H1 (cell line): ENCODE measurements at places on chromosomes 1 and 21. TPM values are rescaled to one million over a fixed set of nuclear protein-coding genes. Genes with fewer than 3 reads are reported as not detected.

DNA sequence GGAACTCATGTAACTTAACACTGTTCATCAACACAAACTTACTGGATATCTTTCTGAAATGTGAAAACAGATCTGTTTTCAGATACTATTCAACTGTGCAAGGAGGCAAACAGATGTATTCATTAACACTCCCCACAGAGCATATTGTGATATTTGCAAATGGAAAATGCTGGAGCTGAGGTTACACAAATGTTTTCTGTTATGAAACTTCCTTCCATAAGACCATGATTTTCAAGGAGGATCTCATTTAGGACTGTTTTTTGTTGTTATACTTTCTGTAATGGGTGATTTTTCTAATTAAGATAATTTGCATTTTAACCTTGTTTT is 56.1 kb downstream of the GABPA start:
- no peaks in the 10 kb centered on the region for H3K27me3 ChIP-seq
- H3K36me3 ChIP-seq: no peaks in the 10 kb centered on the region
- no peak overlapping the region for H3K4me3 ChIP-seq

- no peaks in the 10 kb centered on the region for H3K27me3 ChIP-seq
- DNase-seq: no peak
- H3K4me3 ChIP-seq: no peak overlapping the region
- H3K27ac ChIP-seq: no peak overlapping the region
Measured at GRCh38 chr1:201713086-201713810, 115.7 kb upstream of the IPO9 start.

GRCh38 chr21:27590271-27590670 is 623.4 kb upstream of the ADAMTS5 start:
- no peaks in the 10 kb centered on the region for H3K27me3 ChIP-seq
- H3K4me3 ChIP-seq: no peak overlapping the region
- no peaks in the 10 kb centered on the region for H3K4me1 ChIP-seq
- no peak for DNase-seq

- DNase-seq: no peak
- peaks cover 3% of the 10 kb centered on the region; the same call in 1 of the 2 replicates for H3K36me3 ChIP-seq
- no peaks in the 10 kb centered on the region; the same call in 1 of the 2 replicates for H3K27me3 ChIP-seq
Measured at GRCh38 chr1:119329541-119330461, 38.8 kb upstream of the HAO2 start.

- H3K4me1 ChIP-seq: no peaks in the 10 kb centered on the region
- H3K27me3 ChIP-seq: no peaks in the 10 kb centered on the region
- no peak overlapping the region for H3K27ac ChIP-seq
Measured at GRCh38 chr1:58094221-58094620, 452.3 kb downstream of the OMA1 start.

DNA sequence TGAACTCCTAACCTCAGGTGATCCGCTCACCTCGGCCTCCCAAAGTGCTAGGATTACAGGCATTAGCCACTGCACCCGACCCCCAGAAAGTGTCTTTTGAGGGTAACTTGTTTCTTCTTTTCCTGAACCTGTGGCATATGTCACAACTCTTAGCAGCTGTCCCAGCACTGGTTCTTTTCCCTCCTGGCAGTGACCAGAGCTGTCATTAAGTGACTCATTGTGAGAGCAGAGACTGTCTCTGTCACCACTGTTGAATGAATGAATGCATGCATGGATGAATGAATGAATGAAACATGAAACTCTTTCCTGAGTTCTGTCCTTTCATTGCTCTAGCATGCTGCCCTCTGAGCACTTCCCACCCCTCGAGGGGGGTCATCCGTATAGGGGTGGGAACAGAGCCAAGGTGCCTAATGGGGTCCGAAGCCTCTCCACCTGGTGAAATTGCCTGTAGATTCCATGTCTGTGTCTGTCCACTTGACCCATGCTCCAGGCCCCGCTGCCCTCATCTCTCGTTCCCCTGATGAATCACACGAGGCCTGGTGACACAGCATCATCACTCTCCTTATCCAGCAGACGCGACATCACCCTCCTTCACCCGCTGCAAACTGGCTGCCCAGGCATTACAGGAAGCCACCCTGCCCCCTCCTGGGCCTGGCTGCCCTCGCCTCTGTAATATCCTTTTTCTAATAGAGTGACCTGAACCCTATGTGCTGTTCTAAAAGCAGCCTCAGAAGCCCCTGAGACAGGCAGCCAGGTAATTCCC is 75.0 kb downstream of the IGSF21 start:
- H3K27me3 ChIP-seq: no peaks in the 10 kb centered on the region
- no peaks in the 10 kb centered on the region for H3K36me3 ChIP-seq
- H3K4me3 ChIP-seq: no peak overlapping the region

DNA sequence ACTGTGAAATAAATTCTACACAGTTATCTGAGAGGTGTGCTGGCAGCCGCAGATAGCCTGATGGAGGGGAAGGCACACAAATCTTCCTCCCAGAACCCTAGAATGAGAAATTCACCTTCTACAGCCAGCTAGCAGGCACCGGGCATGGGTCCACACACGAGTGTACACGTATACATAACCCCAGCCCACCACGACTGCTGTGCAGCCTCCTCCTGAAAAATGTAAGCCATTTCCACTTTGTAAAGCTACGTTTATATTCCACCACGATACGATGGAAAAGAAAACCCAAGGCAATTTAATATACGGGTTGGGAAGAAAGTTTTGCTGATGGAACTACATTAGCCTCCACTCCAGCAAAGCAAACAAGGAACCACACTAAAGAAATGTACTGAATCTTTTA is 1.8 kb downstream of the BTG3 start:
- H3K4me1 ChIP-seq: no peaks in the 10 kb centered on the region
- peak overlapping the region; percentile 79; the same call in 1 of the 2 replicates for H3K4me3 ChIP-seq
- no peak for DNase-seq
- peaks cover 2% of the 10 kb centered on the region; the same call in 1 of the 2 replicates for H3K27me3 ChIP-seq

GRCh38 chr1:31300193-31300592 is 3.4 kb downstream of the ZCCHC17 start:
- no peak overlapping the region for H3K27ac ChIP-seq
- peaks cover 4% of the 10 kb centered on the region for H3K4me1 ChIP-seq
- H3K36me3 ChIP-seq: no peaks in the 10 kb centered on the region
- H3K27me3 ChIP-seq: no peaks in the 10 kb centered on the region
- H3K4me3 ChIP-seq: no peak overlapping the region

- H3K4me1 ChIP-seq: no peaks in the 10 kb centered on the region
- H3K36me3 ChIP-seq: no peaks in the 10 kb centered on the region
- peak overlapping the region; percentile 73 for H3K4me3 ChIP-seq
- H3K27me3 ChIP-seq: peaks cover 14% of the 10 kb centered on the region
- H3K27ac ChIP-seq: no peak overlapping the region
Measured at GRCh38 chr1:98054786-98055185, 134.0 kb upstream of the DPYD start.

DNA sequence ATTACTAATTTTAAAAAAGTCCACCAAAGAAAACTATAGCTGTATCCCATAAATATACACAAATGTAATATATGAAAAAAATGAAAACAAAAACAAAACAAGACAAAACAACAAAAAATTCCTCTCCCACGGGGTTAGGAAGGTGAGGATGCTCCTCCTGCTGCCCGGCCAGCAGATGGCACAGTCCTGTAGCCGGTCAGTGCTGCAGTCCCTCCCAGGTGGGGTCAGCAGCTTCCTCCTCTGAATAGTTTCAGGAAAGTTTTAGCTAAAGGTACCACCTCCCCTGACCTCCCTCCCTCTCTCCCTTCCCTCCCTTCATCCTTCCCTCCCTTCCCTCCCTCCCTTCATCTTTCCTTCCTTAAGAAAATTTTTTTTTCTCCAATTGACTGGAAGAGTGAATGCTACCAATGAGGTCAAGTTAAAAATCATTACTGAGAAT is 67.8 kb upstream of the BCL10 start:
- DNase-seq: peak; percentile 86
- H3K27ac ChIP-seq: no peak overlapping the region
- H3K27me3 ChIP-seq: no peaks in the 10 kb centered on the region
- H3K4me3 ChIP-seq: no peak overlapping the region

DNA sequence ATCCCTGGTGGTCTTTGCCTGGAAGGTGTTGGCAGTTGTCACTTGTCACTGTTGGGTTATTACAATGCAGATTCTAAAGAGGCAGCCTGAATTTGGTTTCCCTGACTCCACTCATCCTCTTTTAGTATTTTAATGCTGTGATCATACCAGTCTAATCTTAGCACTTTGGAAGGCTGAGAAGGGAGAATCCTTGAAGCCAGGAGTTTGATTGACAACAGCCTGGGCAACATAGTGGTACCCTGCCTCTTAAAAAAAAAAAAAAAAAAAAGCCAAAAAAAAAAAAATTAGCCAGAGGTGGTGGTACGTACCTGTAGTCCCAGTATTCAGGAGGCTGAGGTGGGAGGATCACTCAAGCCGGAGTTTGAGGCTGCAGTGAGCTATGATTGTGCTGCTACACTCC is 7.7 kb downstream of the GIPC2 start:
- no peak for DNase-seq
- H3K36me3 ChIP-seq: no peaks in the 10 kb centered on the region
- no peak overlapping the region for H3K27ac ChIP-seq
- no peak overlapping the region for H3K4me3 ChIP-seq
- no peaks in the 10 kb centered on the region for H3K27me3 ChIP-seq

GRCh38 chr1:204408602-204409001 is 3.0 kb downstream of the PPP1R15B start:
- peak overlapping the region; percentile 63 for H3K4me3 ChIP-seq
- H3K27me3 ChIP-seq: no peaks in the 10 kb centered on the region
- H3K36me3 ChIP-seq: peaks cover 22% of the 10 kb centered on the region
- H3K27ac ChIP-seq: no peak overlapping the region

- no peaks in the 10 kb centered on the region for H3K27me3 ChIP-seq
- no peak overlapping the region for H3K27ac ChIP-seq
- no peaks in the 10 kb centered on the region for H3K36me3 ChIP-seq
- peaks cover 3% of the 10 kb centered on the region; the same call in 1 of the 2 replicates for H3K4me1 ChIP-seq
Measured at GRCh38 chr1:55959136-55959548, 620.2 kb downstream of the PLPP3 start.

DNA sequence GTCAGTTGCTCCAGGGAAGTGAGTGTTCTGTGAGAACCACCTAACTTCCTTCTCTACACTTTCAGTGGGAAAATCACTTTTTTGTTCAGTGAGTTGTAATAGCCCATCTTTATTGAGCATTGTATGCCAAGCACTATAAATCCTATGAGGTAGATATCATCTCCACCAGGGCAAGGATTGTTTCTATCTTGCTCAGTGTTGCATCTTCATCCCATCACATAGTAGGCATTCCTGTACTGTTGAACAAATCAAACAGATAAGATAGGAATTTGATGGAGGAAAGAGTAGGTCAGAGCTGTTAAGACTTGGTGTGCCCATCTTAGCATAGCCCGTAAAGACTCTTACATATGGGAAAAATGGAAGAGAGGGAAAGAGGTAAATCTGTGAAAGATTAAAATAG is 2.9 kb upstream of the PIGV start:
- H3K27me3 ChIP-seq: no peaks in the 10 kb centered on the region
- peaks cover 19% of the 10 kb centered on the region for H3K4me1 ChIP-seq
- no peak overlapping the region for H3K27ac ChIP-seq
- H3K4me3 ChIP-seq: no peak overlapping the region
- H3K36me3 ChIP-seq: peaks cover 9% of the 10 kb centered on the region

DNA sequence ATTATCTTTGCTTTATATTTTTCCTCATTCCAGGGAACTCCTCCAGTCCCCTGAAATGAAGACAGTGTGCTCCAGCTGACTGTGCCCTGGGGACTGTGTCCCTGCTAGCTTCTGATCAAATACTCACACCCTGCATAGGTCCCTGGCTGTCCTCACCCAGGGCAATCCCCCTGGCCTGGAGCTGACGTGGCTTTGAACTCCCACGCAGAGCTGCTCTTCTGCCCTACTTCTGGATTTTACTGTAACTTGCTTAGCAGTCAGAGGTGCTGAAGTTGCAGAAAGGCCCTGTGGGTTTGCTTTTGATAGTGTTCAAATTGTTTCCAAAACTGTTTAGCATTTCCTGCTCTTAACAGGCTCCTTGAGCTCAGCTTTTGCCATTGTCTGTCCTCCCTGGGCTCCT is 186.5 kb downstream of the FASLG start:
- H3K27ac ChIP-seq: no peak overlapping the region
- H3K4me3 ChIP-seq: no peak overlapping the region
- no peaks in the 10 kb centered on the region for H3K27me3 ChIP-seq
- peaks cover 2% of the 10 kb centered on the region for H3K4me1 ChIP-seq
- no peak for DNase-seq

DNA sequence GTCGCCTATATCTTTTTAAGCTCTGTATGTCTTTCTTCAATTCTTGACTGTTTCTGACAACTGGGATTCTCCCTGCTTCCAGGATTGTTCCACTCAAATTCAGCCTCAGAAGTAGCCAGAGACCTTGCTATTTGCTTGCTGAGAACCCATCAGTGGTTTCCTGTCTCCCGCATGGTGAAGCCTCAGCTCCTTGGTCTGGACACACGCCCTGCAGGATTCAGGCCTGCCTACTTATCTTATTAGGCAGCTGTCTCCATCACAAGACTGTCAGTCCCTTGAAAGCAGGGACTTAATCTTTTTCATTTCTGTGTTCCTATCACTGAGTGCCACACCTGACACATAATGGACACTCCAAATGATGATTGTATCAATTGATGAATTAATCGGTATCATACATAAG is 175.3 kb downstream of the PLPP3 start:
- no peak overlapping the region for H3K4me3 ChIP-seq
- DNase-seq: no peak
- no peaks in the 10 kb centered on the region for H3K4me1 ChIP-seq
- H3K27ac ChIP-seq: no peak overlapping the region
- no peaks in the 10 kb centered on the region for H3K36me3 ChIP-seq

- DNase-seq: no peak
- no peak overlapping the region for H3K27ac ChIP-seq
- H3K27me3 ChIP-seq: no peaks in the 10 kb centered on the region
- no peaks in the 10 kb centered on the region for H3K36me3 ChIP-seq
- no peak overlapping the region for H3K4me3 ChIP-seq
Measured at GRCh38 chr1:246705368-246705767, 18.8 kb upstream of the SCCPDH start.

HEYL gene
- total RNA-seq: 3.1 and 3.5 TPM in 2 replicates

OR6K3 gene
- not detected in 2 replicates for total RNA-seq

CITED4 gene
- 16.0 and 16.3 TPM in 2 replicates for total RNA-seq

NBPF12 gene
- total RNA-seq: 6.7 and 7.2 TPM in 2 replicates

SELL gene
- total RNA-seq: not detected in 2 replicates

CNKSR1 gene
- total RNA-seq: 13.0 and 14.5 TPM in 2 replicates

CD1B gene
- total RNA-seq: not detected in 2 replicates

TMED5 gene
- 32.8 and 33.1 TPM in 2 replicates for total RNA-seq

TCHH gene
- 0.06 and 0.07 TPM in 2 replicates for total RNA-seq

HSPA6 gene
- 0.15 and 0.17 TPM in 2 replicates for total RNA-seq

ORC1 gene
- total RNA-seq: 49.0 and 49.7 TPM in 2 replicates

KCNJ9 gene
- 0.08 and 0.13 TPM in 2 replicates for total RNA-seq

TSPAN2 gene
- 13.0 and 14.2 TPM in 2 replicates for total RNA-seq

CHIA gene
- not detected in 2 replicates for total RNA-seq

VWA5B1 gene
- total RNA-seq: 0.78 and 2.3 TPM in 2 replicates

FOXO6 gene
- total RNA-seq: 3.0 and 3.8 TPM in 2 replicates

WNT3A gene
- total RNA-seq: 0.10 and 0.19 TPM in 2 replicates

RRP1B gene
- total RNA-seq: 96.7 and 97.3 TPM in 2 replicates

RAB25 gene
- 34.8 and 38.5 TPM in 2 replicates for total RNA-seq

MKNK1 gene
- 21.5 and 23.9 TPM in 2 replicates for total RNA-seq
